ENCODE measurements at places on chromosomes 2 and 18.

GRCh38 chr2:172437419-172438341 lies 10.3 kb downstream of the ITGA6 start:
- no peak for DNase-seq

DNA sequence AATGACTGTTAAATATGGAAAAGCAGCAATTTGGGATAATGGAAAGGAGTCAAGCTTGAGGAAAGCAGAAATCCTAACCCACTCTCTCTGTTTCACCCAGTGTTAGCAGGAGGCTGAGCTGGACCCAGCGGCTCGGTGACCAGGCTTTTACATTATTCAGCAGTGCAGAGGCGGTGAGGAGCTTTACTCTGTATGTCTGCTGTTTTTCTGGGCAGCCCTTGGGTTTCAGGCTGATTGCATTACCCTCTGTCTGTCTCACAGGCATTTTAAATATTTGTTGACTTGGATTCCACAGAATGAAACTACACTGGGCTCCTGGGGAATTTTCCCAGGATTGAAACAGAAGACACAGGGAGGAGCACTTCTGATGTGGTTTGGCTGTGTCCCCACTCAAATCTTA lies 368.0 kb downstream of the GALR1 start:
- DNase-seq: no peak

DNA sequence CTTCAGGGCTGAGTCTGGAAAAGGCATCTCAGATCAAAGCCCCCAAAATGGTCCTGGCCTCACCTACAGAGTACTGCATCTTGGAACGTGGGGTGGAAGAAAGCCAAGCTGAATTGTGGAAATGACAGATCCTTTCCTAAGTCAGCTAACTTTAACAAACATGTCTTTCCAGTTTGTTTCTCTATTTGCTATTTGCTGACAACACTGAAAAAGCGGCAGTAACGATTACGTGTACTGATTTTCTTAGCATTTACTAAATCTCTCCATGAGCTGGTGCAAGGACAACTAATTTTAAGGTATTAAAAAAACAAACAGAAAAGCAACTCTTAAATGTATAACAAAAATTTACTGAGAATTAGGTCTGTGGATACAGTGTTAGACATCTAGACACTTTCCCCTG lies 1.1 kb downstream of the HIBCH start:
- no peak for DNase-seq

GRCh38 chr2:29326926-29327325 lies 211.7 kb downstream of the CLIP4 start:
- peak; percentile 7 for DNase-seq

DNA sequence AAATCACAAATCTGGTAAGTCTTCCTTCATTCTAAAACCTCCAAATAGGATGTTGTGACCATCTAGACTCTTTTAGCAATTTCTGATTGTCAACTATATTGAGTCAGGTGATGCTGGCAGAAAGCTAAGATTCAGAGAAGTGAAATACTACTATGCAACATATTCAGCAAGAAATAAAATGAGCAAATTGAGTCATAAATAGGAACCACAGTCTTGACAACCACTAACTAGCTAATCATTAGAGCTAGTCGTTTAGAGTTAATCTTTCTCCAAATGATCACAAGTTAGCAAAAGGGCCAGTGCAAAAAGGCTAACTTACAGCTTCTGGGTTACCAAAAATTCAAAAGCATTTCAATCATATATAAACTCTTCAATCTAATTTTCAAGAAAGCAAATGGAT lies 54.5 kb downstream of the ROCK1 start:
- DNase-seq: no peak

- DNase-seq: no peak
Observed at GRCh38 chr2:88091943-88092342, 24.3 kb downstream of the SMYD1 start.

DNA sequence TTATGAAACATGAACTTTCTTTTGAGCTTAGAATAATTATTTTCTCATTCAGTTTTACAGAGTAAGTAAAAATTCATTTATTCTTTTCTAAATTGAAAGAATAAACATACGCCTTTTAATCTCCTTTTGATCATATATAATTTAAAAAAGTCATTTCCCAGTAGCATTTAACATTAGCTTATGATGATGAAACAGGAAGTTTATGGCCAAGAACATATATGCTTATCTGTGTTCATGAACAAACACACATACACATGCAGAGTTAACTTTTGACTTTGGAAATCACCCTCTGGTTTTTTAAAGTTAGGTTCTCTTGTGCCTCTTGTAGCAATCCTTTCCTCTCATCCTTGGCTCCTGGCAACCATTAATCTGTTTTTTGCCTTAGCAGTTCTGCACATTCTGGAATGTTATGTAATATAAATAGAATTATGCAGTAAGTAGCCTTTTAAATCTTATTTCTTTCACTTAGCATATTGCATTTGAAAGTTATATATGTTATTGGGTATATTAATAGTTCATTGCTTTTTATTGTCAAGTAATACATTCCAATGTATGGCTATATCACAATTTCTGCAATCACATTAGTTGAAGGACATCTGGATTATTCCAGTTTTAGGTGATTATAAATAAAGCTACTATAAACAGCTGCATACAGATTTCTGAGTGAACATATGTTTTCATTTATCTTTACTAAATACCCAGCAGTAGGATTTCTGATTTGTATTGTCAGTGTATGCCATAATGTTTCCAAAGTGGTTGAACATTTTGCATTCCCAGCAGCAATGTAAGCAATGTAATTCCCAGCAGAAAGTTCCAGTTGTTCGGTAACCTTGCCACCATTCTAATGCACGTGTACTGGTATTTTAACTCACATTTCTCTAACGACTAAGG lies 210.3 kb downstream of the ZRANB3 start:
- no peak for DNase-seq
